ENCODE measurements at places on chromosomes 7 and 10.

GRCh38 chr7:24728503-24729364, 28.5 kb downstream of the GSDME start:
- no peak for DNase-seq

- no peak for DNase-seq
Observed at GRCh38 chr10:71905164-71905563, 54.1 kb upstream of the PSAP start.

DNA sequence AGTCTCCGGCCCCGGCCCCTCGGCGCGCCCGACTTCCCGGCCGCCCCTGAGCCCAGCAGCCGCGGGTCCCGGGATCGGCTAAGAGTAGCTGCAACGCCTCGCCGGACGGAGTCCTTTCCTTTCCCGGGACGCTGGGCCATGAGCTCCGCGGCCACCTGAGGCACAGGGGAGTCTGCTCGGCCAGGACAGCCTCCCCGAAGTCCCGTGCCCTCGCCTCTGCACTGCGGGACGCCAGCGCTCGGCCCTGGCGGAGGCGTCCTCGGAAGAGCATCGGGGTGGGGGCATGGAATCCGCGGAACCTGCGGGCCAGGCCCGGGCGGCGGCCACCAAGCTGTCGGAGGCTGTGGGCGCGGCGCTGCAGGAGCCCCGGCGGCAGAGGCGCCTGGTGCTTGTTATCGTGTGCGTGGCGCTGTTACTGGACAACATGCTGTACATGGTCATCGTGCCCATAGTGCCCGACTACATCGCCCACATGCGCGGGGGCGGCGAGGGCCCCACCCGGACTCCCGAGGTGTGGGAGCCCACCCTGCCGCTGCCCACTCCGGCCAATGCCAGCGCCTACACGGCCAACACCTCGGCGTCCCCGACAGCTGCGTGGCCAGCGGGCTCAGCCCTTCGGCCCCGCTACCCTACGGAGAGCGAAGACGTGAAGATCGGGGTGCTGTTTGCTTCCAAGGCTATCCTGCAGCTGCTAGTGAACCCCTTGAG, 502 bp downstream of the SLC18A3 start:
- no peak for DNase-seq

- DNase-seq = no peak
Observed at GRCh38 chr7:96546426-96546825, 163.2 kb downstream of the SEM1 start.

DNA sequence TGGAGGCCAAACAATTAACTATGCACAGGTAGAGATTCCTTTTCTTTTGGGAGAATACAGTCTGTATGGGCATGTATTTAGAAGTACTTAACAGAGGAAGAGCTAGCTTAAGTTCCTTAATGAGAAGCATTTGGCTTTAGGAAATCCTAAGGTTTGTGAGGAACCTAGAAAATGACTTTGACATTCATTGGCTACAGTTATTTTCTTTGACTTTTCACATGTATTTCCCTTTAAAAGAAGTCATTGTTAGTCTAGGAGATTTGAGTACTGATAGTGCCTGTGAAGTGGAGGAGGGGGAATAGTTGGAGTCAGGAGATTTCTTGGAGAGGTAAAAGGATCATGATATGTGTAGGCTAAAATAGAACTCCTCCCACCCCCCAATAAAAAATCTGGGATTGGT, 3.6 kb downstream of the HELLS start:
- DNase-seq = no peak

GRCh38 chr10:118343115-118343514, 991 bp upstream of the FAM204A start:
- DNase-seq = peak; percentile 44

- no peak for DNase-seq
Observed at GRCh38 chr10:62075414-62075813, 173.9 kb downstream of the ARID5B start.

- DNase-seq = no peak
Observed at GRCh38 chr7:142939226-142939910, at the start of gene LLCFC1. Gene LLCFC1, plus strand, starts transcription at chr7:142939484. Its CDS starts 138 bp downstream, at chr7:142939622.

DNA sequence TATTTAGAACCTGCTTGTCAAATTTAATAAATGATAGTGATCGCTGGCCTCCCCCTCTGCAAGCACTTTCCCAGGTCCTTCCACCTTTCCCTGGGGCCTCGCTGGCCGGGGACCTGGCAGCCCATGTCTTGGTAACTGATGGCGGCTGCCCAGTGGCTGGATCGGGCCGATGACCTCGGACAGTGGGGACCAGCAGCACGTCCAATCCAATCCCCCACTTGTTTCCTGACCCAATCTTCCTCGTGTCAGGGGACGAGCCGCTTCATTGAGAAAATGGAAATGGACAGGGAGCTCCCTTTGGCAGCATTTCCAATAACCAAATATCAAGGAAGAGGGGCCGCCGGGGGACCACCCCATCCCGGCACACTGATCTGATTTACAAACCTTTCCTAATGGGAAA, 17.2 kb downstream of the EBF3 start:
- no peak for DNase-seq

DNA sequence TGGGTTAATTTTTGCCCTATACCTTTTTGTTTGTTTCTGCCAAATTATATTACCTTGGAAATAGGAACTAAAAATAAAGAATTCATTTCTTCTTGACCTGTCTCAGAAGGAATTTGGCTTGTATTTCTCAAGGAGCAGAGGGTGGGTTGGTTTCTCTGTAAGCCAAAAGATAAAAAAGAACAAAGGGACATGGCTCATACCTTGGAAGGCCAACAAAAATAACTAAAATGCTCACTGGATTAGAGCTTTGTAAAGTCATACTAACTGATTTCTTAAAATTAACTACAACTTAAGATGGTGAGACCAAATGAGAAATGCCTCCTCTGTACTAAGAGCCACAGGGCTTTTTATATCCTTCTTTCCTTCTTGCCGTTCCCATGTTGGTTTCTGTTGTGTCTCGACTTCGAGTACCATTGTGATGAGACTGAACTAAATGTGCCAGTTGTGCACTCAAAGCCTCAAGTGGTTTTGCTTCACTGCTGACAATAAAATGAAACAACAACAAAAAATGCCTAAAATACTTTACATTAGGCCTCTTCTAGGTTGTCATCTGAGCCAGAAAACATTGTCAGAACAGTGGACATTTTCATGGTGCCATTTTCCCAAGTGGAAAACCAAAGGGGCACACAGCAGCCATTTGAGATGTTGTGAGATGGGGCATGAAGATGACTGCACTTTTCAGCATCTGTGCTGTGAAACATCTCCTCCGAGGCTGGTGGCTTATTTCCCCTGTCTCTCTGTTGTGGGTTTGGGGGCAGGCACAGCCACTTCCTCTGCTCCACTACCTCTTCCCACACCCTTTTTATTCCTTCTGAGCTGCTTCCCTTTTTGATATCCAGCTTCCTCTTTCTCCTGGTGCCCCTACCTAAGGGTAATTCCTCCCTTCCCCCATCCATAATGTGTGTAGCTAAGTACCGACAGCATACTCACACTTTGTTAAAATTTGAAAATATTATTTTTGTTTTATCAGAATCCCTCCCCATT, 51.8 kb upstream of the AGR3 start:
- DNase-seq = no peak

- no peak for DNase-seq
Observed at GRCh38 chr10:112141292-112141691, 42.3 kb downstream of the GPAM start.

DNA sequence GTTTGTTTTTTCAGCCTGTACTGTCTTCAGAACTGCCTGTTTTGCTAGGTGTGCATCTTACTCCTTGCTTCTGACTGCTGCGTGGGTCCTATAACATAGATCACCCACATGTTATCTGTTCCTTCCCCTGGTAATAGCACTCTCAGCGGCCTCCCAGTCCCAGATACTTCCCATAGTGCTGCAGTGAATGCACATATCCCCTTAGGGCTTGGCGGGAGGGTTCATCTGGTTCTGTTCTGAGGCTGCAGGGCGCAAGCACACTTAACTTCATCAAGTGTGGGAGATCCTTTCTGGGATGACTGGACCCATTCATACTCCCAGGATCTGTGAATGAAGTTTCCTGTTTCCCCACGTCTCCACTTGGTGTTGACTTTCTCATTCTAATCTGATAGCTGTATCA, 90.7 kb downstream of the CELF2 start:
- no peak for DNase-seq

DNA sequence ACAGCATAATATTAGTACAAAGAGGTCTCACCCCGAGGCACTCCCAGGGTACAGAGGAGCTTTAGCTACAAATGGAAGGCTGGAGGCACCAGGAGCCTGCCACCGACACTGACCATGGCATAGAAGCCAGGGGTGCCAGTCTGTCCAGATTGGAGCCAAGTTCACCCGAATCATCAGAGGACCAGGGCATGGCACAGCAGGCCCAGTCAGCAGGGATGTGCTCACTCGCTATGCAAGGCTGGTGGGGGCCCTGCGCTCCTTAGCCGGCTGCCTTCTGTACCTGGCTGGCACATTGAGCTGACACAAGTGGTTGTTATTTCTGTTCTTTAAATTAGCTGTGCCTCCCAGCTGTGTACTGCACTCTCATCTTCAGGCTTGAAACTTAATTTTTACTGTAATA, 149.3 kb downstream of the TCERG1L start:
- no peak for DNase-seq

DNA sequence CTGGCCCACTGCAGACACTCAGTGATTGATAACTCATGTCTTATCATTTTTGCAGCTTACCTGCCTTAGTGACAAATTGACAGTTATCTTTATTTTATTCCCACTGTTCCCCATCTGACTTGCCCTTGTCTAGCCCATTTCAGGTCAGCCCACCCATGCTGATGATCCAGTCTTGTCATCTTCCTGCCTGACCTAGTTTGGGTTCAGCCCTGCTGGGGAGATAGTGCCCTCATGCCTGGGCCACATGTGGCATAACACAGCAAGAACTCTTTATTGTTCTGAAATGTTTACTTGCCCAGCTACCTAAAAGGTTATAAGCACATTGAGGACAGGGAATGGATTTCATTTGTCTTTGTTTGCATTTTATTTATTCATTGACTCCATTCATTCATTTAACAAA, 75.6 kb downstream of the ENTPD1 start:
- DNase-seq = no peak

DNA sequence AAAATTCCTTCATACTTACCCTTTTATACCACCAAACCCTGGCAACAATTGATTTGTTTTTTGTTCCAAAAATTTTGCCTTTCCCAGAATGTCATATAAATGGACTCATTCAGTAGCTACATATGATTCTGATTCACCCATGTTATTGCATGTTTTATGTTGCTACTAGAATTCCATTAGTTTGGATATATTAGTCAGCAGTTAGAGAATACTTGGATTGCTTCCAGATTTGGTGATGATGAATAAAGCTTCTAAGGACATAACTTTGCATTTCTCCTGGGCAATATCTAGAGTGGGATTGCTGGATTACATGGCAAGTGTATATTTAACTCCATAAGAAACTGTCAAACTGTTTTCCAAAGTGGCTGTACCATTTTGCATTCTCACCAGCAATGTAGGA, 806.9 kb downstream of the DNAJB9 start:
- peak; percentile 0 for DNase-seq

GRCh38 chr7:101428093-101428866, 65.6 kb downstream of the COL26A1 start:
- DNase-seq = no peak

DNA sequence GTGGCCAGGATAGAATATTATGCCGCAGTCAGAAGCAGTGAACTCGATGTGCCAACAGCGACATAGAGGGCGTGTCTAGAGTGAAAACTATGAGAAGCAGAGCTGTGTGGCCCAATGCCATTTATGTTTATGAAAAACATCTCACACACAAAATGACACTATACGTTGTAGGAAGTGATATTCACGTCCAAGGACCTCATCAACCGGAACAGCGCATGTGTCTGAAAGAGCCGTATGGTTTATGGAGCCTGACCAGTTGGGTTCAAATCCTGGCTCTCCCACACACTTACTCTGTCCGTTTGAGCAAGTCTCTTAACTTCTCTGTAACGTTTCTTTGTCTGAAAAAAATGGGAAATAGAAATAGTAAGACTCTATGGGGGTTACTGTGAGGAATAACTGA, 20.5 kb downstream of the TAS2R40 start:
- no peak for DNase-seq

GRCh38 chr7:107312418-107312817, 143.6 kb downstream of the HBP1 start:
- DNase-seq = peak; percentile 24

All from M059J (cell line).